ENCODE measurements at places on chromosomes 3 and 15.

- DNase-seq, result no peak
Measured at GRCh38 chr3:197504641-197505121, 51.1 kb downstream of the BDH1 start.

- no peak for DNase-seq
Measured at GRCh38 chr3:58603606-58604005, 26.4 kb upstream of the FAM107A start.

DNA sequence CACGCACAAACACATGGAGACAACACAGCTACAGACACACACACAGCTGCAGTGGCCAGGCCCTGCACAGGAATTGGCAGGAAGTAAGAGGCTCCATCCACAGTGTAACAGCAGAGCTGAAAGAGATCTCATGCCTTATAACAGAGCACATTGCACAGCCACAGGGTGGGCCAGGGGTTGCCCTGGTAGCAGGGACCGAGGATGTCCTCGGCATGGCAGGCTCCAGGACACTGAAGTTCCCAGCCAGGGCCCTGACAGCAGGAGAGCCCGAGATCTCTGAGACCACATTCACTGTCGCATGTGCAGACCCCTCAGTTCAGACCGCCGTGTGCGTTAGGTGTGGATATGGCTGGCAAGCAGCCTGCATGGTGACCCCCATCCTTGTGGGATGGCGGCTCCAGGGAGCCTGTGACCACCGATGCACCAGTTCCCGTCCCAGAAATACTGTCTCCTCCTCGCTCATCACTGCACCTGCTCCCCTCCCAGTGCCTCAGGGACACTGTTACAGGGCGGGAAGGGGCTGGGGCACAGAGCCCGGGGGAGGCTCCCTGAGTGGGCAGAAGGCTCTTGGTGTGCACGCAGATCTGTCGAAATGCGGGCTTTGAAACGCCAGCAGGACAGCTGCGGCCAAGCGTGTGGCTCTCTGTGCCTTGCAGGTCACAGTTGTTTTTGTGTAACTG is 1.5 kb upstream of the OCA2 start:
- no peak for DNase-seq

DNA sequence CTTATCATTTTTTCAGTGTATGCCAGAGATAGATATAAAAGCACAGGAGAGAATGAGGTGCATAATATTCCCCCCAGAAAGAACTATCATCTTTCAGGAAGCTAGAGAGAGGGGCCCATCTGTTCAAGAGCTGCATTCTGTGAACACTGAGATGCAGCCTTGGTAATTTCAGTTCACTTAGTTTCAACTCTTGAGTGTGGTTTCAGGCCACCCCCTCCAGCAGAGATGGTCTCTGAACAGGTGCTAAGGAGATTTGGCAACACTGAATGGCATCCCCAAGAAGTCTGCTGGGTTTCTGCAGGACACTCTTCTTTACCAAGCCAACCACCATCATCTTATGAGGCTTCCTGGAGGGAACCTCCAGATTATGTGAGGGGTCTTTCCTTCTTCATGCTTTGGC is 30.4 kb upstream of the LIMD1 start:
- DNase-seq, result no peak

DNA sequence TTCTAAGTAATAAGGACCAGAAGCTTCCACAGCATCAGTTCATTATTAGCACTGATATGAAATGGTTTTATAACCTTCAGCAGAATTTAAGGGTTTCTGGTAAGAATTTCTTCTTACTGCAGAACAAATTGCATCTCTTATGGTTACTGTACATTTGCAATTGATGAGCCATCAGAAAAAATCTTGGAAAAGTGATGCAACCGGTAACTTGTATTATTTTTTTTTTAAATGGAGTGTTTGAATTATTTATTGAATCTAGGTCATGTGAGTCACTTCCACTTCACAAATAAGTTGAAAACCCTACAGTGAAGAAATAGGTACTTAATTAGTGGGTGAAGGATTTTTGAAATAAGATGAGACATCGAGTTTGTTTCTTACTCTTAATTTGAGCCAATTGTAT is 786.0 kb downstream of the TUSC7 start:
- DNase-seq, result no peak

- DNase-seq, result no peak
Measured at GRCh38 chr15:64029110-64029509, 17.2 kb downstream of the DAPK2 start.

- no peak for DNase-seq
Measured at GRCh38 chr3:120410541-120410940, 40.3 kb downstream of the FSTL1 start.
